ENCODE measurements at places on chromosomes 7 and 10. TPM values are rescaled to one million over a fixed set of nuclear protein-coding genes. Genes with fewer than 3 reads are reported as not detected.

The CCAR1 gene
- polyA plus RNA-seq, result 86.8 TPM

DNA sequence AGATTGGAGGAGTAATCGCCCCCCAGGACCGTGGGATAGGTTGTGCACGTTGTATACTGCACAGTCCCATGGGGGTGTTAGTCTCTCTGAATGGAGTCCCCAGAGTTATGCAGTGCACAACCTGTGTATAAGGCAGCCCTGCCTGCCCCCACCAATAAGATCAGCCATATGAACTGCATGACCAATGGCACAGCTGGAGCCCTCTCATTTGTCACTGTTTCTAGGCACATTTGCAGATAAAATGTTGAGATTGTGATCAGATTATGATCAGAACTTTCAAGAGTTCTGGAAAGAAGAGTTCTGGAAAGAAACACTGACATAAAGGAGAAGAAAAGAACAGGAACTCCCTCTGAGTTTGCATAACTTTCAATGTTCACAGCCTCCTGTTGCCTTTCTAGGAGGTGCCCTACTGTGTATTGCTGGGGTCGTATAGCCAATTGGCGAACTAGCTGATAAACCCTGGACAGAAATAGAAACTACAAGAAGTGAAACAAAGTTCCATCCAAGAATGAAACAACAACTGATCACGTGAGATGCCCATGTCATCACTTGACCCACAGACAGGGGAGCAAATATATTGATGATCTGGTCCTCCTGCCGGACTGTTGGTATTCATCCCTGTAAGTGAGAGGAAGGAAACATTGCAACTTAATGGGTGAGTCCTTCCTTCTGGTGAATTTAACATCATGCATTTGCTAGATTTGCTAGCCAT is 49.6 kb upstream of the TOMM7 start:
- no peaks in the 10 kb centered on the region for H3K27me3 ChIP-seq
- H3K4me3 ChIP-seq, result no peak overlapping the region
- no peak overlapping the region for H3K27ac ChIP-seq
- no peaks in the 10 kb centered on the region for H3K36me3 ChIP-seq
- no peak for DNase-seq

GRCh38 chr10:12868229-12868628 is 133.3 kb downstream of the CCDC3 start:
- no peak overlapping the region for H3K27ac ChIP-seq
- H3K27me3 ChIP-seq, result no peaks in the 10 kb centered on the region
- no peaks in the 10 kb centered on the region for H3K36me3 ChIP-seq
- H3K4me1 ChIP-seq, result no peaks in the 10 kb centered on the region

DNA sequence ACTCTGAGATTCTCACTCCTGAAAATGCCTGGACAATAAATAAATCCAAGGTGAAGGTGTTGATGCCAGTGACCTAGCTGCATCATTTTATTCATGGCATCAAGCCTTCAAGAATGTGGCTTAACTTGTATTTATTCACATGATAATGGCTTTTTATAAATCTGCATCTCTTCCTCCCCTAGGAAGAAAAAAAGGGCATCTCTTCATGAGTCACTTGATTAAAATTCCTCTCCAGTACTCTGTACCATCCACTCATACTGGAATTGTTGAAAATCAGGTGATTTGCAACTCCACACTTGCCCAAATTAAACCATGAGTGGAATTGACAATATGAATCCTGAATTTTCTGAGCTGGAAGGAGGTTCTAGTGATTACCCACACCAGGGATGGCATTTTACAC is 30.2 kb downstream of the PTPRE start:
- H3K27me3 ChIP-seq, result no peaks in the 10 kb centered on the region
- H3K36me3 ChIP-seq, result peaks cover 10% of the 10 kb centered on the region
- no peak overlapping the region for H3K4me3 ChIP-seq
- H3K4me1 ChIP-seq, result no peaks in the 10 kb centered on the region
- no peak for DNase-seq

DNA sequence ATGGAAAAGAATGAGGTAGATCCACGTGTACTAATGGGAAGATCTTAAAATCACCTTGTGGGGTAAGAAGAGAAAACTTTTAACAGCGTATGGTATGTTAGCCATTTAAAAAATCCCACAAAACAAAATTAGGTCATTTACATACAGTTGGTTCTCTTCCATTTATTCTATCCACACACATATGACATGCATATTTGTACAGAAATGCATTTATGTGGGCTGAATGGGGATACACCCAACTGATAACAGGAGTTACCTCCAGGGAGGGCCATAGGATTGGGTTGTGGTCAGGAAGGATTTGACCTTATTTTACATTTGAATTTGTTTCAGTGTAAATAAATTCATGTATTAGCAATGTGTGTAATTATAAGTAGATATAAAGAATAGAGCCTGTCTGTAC is 71.5 kb downstream of the MCMBP start:
- no peak for DNase-seq
- peaks cover 10% of the 10 kb centered on the region for H3K36me3 ChIP-seq
- no peaks in the 10 kb centered on the region for H3K27me3 ChIP-seq
- no peak overlapping the region for H3K4me3 ChIP-seq

DNA sequence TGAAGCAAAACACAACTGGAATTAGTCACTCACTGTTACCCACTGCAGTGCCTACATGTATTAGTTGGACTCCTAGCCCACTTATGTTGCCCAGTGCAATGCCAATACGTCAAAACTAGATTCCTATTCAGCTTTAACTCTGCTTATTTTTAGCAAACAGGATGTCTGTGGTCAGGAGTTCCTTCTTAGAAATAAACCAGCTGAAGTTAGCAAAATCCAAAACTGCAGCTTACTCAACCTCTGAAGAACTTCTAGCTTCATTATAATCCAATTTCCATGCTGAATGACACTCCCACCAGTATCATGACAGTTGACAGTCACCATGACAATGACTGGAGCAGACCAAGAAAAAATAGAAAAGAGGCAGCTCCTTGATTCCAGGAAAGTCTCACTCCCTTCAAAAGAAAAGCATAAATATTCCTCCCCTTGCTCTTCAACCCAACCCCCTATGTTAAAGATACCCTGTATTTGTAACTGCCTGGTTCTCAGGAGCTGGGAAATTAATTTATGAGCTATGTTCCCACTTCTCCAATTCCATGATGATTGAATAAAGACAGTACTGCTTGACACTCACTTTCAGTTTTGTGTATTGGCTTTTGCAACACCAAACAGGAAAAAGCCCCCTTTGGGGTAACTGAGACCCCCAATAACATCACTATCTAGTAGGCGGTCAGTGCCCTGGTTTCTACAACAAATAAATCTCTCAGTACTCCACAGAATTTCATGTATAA is 327.4 kb downstream of the SORCS1 start:
- no peak overlapping the region for H3K27ac ChIP-seq
- H3K4me3 ChIP-seq, result no peak overlapping the region
- no peaks in the 10 kb centered on the region for H3K4me1 ChIP-seq

DNA sequence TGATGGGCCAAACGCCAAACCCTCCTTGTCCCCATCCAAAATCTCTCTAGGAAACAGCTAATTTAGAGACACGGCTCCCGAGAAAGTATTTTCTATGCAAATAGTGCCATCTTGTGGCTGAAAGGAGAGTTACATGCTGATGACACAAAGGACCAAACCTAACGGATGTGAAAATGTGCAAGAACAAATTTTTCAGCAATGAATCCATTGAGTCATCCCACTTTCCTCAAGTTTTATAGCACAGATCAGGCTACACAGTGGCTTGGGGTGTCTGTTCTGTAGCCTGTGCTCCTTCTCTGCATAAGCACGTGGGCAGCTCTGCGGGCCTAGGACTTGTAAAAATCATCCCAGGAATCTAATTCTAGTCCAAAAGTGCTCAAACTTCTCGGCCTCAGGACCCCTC is 154.8 kb upstream of the PRR15 start:
- peaks cover 29% of the 10 kb centered on the region for H3K4me1 ChIP-seq
- H3K27me3 ChIP-seq, result no peaks in the 10 kb centered on the region
- DNase-seq, result no peak
- H3K27ac ChIP-seq, result no peak overlapping the region

DNA sequence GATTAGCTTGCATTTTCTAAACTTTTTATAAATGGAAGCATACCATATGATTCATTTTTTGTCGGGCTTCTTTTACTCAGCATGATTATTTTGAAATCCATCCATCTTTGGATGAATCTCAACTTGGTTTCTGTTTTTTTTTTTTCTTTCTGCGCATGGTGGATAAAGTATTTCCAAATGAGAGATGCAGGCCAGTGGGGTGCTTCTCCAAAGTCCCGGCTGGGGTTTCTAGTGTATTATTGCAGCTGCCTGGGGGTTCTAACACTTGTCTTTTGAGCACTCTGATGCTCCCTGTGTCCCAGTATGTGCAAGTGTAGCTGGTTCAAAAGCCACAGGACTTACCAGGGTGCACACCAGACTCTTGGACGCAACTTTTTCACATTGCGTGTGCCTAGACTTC is 70.9 kb upstream of the LOXL4 start:
- no peak for DNase-seq
- H3K4me1 ChIP-seq, result no peaks in the 10 kb centered on the region
- H3K36me3 ChIP-seq, result no peaks in the 10 kb centered on the region
- no peak overlapping the region for H3K27ac ChIP-seq
- H3K27me3 ChIP-seq, result peaks cover 13% of the 10 kb centered on the region
- no peak overlapping the region for H3K4me3 ChIP-seq

DNA sequence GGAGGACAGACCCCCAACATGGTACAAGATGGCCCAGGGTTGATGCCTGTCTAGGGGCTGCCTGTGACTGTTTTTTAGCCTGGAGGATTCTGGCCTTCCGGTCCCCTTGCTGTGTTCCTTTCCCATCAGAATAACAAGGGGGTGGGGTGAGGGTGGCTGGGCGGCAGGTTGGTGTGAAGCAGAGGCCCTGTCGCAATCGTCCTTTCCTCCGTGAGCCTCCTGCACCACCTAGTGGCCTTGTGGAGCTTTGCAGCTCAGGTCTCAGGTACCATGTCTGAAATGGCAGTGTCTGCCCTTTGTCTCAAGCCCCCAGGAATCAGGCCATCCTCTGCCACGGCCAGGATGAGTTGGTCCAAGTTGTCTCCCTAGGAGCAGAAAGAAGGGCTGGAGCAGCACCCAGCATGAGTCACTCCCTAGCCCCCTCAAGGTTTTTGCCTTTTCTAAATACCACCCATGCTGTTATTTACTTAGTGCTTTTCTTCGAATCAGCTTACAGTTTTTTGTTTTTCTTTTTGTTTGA is 24.2 kb downstream of the TACR2 start:
- peaks cover 7% of the 10 kb centered on the region for H3K36me3 ChIP-seq
- no peaks in the 10 kb centered on the region for H3K27me3 ChIP-seq
- no peak overlapping the region for H3K27ac ChIP-seq
- peaks cover 2% of the 10 kb centered on the region for H3K4me1 ChIP-seq
- DNase-seq, result peak; percentile 72

DNA sequence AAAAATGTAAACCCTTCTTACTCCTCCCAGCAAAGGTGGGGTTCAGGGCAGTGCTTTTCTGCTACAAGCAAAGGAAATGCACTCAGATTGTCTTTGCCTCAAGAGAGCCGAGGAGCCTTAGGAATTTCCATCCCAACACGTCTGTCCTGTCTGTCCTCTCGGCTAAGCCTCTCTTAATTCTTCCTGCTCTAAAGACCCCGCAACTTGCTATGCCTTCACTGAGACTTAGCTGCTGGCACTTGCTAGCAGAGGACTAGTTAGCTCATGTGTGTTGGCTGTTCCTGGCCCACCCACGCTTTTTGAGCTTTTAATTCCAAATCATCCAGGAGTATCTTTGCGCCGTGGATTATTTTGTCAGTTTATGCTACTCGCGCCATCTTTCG is 481 bp upstream of the NPM3 start:
- DNase-seq, result no peak
- H3K27me3 ChIP-seq, result peaks cover 17% of the 10 kb centered on the region
- H3K27ac ChIP-seq, result peak overlapping the region; percentile 21
- H3K4me1 ChIP-seq, result peaks cover 26% of the 10 kb centered on the region

DNA sequence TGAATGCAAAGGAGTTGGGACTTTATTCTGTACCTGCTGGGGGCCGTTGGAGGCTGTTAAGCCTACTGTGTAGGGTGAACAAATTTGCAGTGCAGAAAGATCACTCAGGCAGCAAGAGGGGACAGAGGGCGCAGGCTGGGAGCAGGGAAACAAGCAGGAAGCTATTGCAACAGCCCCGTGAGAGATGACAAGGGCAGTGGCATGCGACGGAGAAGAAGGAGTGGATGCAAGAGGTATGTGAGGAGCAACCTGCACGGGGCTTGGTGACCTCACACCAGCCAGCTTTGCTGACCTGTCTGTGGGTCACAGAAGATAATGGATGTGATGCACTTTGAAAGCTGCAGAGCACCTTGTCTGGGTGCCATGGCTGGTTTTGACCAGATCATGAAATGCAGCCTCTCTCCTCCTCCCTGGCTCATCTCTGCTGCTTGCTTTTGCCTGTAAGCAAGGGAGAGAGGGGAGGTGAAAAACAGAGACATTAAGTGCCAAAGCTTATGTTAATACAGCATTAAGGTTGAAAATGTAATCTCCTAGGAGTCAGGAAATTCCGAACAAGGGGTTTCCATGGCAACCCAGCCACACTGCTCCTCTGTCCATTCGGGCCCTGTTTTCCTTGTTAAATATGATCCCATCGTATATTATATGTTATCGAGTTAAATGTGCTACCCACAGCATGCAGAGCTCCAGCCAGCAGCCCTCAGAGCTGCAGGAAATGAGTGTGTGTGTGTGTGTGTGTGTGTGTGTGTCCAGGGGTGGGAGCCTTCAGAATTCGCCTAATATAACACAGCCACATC is 314.3 kb upstream of the ZMIZ1 start:
- H3K27me3 ChIP-seq, result peaks cover 2% of the 10 kb centered on the region
- H3K27ac ChIP-seq, result no peak overlapping the region
- no peaks in the 10 kb centered on the region for H3K4me1 ChIP-seq
- no peak overlapping the region for H3K4me3 ChIP-seq

Data from large intestine (tissue), 12 donors.